T-helper 17 cell (primary cell): ENCODE measurements at places on chromosomes 4 and X. TPM values are rescaled to one million over a fixed set of nuclear protein-coding genes. Genes with fewer than 3 reads are reported as not detected.

CT45A5 gene
- not detected for total RNA-seq

- no peak for DNase-seq
Measured at GRCh38 chrX:11952176-11952720, 186.0 kb upstream of the FRMPD4 start.

DNA sequence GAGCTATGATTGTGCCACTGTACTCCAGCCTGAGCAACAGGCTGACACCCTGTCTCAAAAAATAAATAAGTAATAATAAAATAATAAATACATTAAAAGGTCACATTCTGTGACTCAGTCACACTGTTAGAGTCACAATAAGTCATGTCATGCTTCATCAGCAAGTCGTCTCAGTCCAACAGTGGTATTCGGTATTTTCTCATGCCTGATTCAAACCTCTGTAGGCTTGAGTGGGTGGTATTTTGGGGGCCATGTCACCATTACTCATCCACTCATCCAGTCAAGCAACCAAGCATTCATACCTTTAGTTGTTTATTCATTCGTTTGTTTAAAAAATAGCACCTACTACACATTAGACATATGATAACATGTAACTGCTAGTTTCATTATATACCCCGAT, 46.9 kb downstream of the SUPT20HL2 start:
- DNase-seq = no peak

DNA sequence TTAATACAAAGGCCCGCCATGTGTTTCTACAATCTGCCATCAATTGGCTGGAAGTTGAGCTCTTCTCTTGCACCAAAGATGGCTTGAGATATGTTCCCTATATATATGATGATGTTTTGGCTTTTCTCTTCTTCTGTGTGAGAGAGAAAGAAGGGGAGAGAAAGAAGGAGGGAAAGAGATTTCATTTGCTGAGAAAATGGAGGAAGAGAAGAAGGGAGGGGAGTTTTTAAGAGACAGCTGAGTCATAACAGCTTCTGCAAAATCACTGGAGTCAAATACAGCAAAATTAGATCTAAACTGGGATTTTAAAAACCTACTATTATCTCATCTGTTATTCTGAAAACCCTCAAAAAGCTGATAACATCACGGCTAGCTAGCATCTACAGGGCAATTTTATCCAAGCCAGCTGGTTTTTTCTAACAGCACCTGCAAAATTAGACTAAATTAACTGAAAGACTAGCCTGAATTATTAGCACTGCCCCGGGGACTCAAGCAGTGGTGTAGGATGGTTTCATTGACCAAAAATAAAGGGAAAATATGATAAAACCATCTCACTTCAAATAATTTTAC, 647.6 kb upstream of the ACTRT1 start:
- DNase-seq = no peak

GRCh38 chr4:168837922-168838321, 172.1 kb downstream of the CBR4 start:
- no peak for DNase-seq

- no peak for DNase-seq
Measured at GRCh38 chr4:150385606-150386005, 196.3 kb upstream of the MAB21L2 start.

GRCh38 chrX:12412561-12412960, 274.3 kb downstream of the FRMPD4 start:
- no peak for DNase-seq

GRCh38 chr4:172996571-172997216, 171.9 kb upstream of the GALNT7 start:
- DNase-seq = no peak

- no peak for DNase-seq
Measured at GRCh38 chr4:2266181-2266580, 4.3 kb upstream of the MXD4 start.

GRCh38 chrX:45860450-45860849, 659.8 kb upstream of the DIPK2B start:
- no peak for DNase-seq

DNA sequence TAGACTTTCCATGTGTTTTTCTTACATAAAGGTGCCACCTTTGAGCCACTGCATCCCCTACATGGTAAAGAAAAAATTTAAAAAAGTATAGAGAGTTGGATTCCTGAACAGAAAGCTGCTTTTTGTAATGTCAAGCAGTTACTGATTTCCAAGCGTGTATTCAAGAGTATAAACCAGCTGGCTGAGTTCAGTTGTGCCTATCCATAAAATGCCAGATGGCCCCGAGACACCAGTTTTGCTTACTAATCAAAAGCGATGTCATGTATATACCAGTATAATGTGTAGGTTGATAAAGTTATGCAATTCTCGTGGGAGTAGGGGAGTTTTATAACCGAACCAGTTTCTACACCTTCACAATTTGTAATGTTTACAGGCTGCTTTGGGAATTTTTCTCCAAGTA, 26.2 kb upstream of the PNPLA4 start:
- no peak for DNase-seq
